Occipital lobe (tissue), 3 donors: ENCODE measurements at places on chromosomes 13 and 19. TPM values are rescaled to one million over a fixed set of nuclear protein-coding genes. Genes with fewer than 3 reads are reported as not detected.
A peak's percentile ranks its signal among the peaks of the same experiment; 100 is the strongest.

DNA sequence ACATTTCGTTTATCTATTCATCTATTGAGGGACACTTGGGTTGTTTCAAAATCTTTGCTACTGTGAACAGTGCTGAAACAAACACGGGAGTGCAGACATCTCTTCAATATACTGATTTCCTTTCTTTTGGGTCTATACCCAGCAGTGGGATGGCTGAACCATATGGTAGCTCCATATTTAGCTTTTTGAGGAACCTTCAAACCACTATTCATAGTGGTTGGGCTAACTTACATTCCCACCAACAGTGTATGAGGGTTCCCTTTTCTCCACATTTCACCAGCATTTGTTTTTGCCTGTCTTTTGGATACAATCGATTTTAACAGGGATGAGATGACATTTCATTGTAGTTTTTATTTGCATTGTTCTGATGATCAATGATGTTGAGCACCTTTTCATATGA lies 798.2 kb downstream of the UQCRFS1 start:
- DNase-seq, result no peak

DNA sequence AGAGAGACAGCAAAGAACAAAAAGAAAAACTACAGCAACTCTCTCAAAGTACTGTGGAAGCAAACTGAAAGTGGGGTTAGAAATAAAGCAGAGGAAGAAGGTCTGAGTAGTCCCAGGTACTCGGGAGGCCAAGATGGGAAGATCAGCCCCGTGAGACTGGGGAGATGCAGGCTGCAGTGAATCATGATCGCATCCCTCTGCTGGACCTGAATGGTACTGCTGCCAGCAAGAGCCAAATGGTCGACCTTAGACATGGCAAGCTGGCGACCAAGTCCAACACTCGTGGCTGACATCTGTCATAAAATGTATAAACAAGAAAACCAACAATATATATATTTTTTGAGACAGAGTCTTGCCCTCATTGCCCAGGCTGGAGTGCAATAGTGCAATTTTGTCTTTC lies 33.7 kb upstream of the ZNF724 start:
- no peak for DNase-seq

DNA sequence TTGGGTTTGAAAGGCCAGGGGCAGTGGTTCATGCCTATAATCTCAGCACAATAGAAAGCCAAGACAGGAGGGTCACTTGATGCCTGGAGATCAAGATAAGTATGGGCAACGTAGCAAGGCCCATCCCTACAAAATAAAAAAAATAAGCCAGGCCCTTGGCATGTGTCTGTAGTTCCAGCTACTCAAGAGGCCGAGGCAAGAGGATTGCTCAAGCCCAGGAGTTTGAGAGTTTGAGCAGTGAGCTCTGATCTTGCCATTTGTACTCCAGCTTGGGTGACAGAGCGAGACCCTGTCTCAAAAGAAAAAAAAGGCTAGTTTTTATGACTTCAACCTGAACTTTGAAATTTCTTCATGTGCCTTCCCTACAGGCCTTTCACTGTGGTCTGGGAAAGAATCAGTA lies 5.2 kb upstream of the ZNF480 start:
- no peak for DNase-seq

- no peak for DNase-seq
Observed at GRCh38 chr13:34164582-34164981, 346.6 kb downstream of the RFC3 start.

S1PR5 gene
- 0.31 TPM for total RNA-seq

KBTBD6 gene
- total RNA-seq, result 99.0 TPM

KLK14 gene
- total RNA-seq, result not detected

DNA sequence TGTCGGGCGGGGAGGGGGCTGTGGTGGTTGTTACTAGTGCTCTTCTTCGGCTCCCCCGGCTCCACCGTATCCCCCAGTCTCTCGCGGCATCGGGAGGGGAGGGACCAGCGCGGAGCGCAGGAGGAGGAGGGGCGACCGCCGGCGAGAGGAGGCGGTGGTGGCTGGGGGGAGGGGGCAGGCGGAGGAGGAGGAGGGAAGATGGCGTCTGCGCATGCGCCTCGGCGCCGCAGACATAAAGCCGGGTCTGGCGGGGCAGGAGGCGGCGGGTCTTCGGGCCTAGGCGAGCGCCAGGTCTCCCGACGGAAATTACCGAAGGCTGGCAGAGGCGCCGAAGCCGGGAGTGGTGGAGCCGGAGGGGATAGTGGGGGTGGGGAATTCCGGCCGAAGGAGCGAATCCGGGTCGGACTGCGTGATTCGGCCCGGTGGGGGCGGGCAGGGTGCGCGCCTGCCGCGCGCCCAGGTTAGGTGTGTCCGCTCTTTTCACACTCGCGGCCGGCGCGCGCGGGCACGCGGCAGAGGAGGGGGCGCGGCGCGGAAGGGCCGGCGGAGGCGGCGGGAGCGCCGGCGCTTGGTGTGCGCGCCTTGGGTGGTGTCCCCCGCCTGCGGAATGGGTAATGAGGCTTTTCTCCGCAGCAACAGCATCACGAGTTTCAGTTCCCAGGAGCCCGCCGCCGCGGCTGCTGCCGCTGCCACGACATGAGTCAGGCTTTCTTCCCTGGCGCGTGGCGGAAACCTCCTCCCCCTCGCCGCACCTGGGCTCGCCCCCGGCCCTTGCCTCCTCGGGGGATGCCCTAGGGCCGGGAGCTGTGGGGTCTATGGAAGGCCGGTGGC lies 1.3 kb upstream of the TSC22D1 start:
- DNase-seq, result peak; percentile 94

- peak; percentile 56 for DNase-seq
Observed at GRCh38 chr19:18029617-18030338, 21.8 kb downstream of the ARRDC2 start.

ASPDH gene
- 0.62 TPM for total RNA-seq

DNA sequence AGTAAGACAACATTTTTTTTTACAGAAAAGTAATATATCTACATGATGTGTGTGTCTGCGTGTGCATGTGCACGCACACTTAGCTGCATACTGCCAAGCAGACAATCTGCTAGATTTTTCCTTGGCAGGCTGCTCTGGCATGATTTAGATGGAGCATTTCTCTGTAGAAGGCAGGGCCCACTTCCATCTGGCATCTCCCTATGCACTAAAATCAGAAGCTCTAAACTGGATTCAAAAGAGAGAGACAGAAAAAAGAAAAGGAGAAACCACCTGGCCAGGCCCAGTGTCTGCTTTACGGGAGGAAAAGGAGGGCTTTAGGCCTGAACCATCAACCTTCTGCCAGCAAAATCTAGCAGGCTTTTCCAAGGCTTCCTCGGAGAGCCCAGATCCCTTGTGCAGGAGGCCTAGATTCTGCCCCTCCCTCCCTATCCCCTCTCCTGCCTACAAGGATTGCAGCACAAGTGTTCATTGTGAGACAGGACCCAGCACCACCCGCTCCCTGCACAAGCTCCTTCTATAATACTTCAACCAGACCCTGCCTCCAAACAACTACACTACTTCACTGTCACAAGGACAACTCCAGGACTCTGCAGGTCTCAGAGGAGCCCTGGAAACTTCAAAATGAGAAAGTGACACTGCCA lies 99.3 kb downstream of the DOCK9 start:
- DNase-seq, result peak; percentile 52

DNA sequence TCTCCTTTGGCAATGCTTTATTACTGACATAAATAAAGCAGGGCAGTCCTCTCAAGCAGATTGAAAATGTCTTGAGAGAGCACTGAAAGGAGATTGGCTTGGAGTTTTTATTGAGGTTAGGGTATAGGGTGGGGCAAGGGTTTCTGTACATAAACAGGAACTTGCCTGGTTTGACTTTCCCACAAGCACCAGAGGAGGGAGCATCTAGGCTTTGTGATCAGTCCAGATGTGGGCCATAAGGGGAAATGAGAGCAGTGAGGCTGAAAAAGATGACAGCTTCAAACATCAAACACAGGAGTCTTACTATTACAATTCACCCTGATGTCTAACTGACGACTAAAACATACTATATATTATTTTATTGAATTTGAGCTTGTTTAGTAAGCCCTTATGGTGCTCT lies 260.9 kb downstream of the MTUS2 start:
- no peak for DNase-seq

DNA sequence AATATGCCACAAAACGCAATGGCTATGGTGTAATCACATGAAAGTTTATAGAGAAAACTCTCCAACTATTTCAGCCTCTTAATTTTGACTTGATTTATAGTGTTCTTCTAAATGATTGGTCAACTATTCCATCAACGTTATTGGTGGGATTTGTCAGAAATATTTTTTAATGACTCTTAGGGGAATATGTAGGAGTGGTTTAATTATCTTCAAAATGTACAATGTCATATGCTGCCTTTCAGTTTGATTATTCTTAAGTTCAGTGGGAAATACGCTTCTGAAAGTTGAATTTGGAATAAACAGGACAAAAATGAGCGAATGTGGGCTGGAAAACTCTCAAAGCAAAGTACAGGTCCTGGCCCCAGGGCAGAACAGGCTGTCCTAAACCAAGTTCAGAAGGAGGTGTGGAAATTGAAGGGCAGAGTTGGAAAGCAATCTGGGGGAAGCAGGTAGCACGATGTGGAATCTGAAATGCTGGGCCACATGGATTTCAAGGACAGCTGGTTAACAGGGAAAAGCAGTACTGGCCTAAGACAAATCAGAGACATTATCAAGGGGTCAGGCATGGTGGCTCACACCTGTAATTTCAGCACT lies 60.8 kb upstream of the MYCBP2 start:
- DNase-seq, result no peak

DNA sequence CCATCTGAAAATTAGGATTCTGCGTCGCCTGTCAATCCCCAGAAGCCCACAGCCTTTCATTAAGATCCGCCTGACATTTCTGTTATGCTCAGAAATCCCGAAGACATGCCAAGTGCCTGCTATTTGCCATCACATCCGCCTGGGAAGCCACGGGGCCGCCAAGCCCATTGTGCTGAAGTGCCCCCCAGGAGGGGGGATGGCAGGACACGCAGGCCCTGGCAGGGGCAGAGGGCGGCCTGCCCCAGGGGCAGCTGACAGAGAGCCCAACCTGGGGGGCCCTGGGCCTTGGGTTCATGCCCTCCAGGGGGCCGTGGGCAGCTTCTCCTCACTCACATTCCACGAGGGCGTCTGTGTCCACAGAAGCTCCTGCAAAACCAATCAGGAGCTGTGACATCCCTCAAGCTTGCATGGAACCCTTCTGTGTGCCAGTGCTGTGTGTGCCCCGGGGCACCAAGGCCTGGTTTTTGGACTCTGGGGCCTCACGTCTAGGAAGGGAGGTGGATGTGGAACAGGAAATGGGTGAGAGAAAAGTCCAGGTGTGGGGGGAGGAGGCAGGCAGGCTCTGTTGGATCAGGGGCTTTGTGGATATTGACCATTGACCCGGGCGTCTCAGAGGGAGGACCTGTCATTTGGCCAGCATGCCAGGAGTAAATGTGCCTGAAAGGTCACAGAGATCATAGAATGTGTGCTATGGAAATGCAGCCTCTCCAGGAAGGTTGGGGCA lies 122.9 kb downstream of the URI1 start:
- no peak for DNase-seq

C13orf42 gene
- not detected for total RNA-seq

LILRB4 gene
- total RNA-seq, result 1.6 TPM

- DNase-seq, result no peak
Observed at GRCh38 chr19:36605877-36606478, 865 bp downstream of the ZNF382 start.

DNA sequence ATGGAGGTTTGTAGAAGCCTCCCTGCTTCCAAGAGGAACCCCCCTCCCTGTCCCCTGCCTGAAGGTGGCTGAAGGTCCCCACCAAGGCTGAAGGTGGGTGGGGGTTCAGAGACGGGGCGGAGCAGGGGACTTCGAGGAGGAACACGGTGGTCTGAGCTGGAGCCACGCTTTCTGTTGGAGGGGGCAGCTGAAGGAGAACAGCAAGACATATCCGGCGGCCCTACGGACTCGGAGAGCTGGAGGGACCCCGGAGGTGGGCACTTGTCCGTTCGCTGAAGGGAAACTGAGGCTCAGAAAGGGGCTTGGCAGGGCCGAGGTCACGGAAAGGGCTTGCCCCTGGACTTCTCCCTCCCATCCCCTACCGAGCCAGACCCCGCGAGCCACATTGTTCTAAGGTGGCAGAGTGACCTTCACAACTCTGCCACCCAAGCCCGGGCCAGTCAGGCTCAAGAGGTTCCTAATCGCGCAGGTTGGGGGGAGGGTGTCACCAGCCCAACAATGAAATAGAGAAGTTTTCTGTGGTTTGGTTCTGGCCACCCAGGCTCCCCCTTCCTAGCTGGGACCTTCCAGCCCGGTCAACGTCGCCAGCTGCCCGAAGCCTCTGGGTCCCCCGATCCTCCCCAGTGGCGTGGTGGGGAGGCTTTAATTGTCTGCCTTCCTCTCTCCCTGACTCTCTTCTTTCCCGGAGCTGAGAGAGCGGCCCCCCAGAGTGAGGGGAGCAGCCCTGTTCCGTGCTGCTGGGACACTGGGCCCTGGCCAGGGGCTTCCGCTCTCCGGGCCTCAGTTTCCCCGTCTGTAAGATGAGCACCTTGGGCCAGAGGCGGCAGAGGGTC lies 15.5 kb upstream of the KCNN1 start:
- DNase-seq, result no peak

DNA sequence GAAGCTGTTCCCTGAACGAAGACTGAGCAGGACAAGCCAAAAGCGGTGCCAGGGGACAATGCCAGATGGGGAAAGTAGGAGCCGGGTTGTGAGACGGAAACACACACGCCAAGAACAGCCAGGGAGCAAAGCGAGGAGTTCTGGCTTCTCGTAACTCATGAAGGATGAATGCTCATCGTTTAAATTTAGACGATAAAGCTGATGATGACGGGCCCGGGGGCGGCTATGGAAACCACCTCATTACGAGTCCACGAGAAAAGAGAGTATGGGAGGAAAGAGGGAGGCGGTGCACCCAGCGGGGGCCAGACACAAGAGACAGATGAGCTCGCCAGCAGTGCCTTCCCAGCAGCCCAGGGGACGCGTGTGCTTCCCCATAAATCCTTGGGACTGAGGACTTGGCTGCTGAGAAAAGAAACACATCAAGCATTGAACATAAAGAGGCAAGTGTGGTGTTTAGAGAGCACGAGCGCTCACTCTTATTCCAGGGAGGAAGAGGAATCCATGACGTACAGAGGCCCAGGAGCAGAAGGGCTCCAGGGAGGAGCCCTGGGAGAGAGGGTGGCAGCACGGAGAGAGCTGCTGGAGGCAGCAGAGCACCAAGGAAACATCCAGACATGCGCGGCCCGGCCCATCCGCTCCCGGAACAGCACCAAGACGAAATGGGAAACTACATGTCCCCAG lies 70.7 kb downstream of the EPS15L1 start:
- DNase-seq, result peak; percentile 79

RNF113B gene
- total RNA-seq, result not detected

ARHGEF7 gene
- total RNA-seq, result 157 TPM

DNA sequence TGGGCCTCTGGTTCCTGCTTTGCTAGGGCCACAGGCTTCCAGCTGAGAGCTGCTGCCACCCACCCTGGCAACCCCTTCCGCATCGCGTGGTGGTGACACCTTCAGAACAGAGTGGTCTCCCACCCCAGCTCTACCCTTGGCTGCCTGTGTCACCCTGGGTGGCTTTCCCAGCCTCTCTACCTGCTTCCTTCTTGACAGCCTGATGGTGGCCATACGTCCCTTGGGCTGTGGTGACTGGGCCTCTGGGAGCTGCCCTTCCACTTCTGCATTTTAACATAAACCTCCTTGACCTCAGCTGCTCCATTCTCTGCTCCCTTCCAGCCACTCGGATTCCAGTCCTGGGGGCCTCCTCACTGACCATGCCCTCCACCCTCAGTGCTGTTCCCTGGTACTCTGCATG lies 17.0 kb downstream of the PAK4 start:
- DNase-seq, result no peak

GRCh38 chr19:52336791-52337381 lies 843 bp downstream of the ZNF610 start:
- no peak for DNase-seq

PRODH2 gene
- total RNA-seq, result not detected

KLK13 gene
- total RNA-seq, result not detected

OR4F17 gene
- not detected for total RNA-seq
